Stimulated activated CD4-positive, alpha-beta T cell treated with anti-CD3 and anti-CD28 coated beads, Interleukin-12 subunit alpha, Interleukin-12 subunit beta, amount 100 ng/mL, for 48 hours (primary cell): ENCODE measurements at places on chromosomes 1 and 21.

GRCh38 chr1:11156963-11157362 is 32.2 kb upstream of the ANGPTL7 start:
- peak; percentile 19 for DNase-seq

DNA sequence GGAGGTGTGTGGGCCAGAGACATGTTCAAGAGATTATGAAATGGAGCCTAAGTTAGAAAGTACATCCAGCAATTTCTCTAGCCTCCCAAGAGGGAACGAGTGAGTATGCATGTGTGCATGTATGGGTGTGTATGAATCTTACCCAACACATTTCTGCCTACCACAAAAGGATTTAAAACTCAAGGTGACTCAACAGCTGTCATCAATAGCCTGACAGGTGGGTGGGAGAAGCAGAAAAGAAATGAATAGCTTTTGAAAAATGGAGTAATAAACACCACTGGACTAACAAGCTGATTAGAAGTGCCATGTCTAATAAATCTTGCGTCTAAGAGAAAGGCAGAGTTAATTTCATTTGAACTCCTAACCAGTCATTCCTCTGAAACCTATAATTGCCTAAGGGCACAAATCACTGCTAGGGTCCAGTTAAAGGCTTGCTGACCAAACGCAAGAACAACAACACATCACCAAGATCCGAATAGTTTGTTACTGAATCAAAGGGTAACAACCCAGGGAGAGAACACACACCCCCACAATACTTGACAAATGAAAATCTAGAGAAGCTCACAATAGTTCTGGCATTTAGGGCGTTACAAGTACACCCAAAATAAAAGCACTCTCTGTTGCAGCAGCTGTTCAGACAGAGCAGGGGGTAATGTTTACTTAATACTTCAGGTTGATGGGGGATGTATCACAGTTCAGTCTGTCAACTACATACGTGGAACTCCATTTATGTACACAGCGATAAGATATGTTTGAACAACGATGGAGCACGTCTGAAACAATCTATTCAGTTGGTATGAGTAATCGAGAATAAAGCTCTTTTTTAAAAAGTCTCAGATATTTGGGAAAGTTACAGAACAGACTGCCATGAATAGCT is 1.4 kb downstream of the KIAA0319L start:
- no peak for DNase-seq

DNA sequence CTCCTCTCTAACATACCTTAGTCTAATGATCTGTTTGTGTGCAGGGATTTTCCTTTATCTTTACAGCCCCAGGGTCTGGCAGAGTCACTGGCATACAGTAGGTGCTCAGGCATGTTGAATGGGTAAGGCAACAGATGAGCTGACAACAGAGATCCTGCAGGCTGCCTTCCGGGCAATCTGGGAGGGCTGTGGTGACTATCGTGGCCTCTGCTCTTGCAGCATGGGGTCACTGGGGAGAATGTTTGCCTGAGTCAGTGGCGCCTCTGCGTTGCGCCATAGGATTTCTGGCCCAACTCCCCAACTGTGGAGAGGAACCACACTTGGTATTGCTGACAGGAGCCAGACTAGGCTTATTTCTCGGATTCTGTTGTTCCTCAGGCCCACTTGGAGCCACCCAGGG is 93.8 kb downstream of the LAMC2 start:
- DNase-seq: no peak

GRCh38 chr1:46481961-46482360 is 7.7 kb upstream of the DMBX1 start:
- no peak for DNase-seq

DNA sequence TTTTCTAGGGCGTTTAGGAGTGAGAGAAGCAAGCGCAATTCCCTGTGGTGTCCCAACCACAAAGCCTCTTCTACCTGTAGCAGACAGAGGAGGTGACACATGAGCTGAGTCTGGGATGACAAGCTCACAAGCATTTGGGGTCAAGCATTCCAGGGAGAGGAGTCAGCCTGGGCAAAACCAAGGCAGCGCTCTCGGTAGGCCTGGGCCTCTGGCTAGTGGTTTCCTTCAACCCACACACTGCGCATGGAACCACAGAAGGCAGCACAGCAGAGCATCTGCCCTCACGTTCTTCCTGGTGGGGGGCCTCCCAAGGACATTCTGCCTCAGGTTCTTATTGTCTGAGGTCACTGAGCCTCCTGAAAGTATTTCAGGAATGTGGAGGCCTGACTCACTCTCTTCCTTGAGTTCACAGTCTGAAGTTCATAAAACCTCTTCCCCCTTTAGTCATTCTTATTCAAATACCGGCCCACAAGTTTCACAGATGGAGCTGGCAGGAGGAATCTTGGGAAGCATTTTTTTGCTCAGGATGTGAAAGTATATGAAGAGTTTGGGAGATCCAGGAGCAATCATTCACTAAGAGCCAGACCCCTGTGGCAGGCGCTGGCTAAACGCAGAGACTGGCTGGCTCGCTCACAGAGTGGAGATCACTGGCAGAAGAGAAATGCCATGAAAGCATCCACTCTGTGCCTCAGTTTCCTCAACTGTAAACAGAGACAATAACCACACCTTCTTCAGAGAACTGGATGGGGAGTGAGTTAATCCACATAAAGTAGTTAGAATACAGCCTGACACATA is 26.8 kb downstream of the CCN1 start:
- no peak for DNase-seq

DNA sequence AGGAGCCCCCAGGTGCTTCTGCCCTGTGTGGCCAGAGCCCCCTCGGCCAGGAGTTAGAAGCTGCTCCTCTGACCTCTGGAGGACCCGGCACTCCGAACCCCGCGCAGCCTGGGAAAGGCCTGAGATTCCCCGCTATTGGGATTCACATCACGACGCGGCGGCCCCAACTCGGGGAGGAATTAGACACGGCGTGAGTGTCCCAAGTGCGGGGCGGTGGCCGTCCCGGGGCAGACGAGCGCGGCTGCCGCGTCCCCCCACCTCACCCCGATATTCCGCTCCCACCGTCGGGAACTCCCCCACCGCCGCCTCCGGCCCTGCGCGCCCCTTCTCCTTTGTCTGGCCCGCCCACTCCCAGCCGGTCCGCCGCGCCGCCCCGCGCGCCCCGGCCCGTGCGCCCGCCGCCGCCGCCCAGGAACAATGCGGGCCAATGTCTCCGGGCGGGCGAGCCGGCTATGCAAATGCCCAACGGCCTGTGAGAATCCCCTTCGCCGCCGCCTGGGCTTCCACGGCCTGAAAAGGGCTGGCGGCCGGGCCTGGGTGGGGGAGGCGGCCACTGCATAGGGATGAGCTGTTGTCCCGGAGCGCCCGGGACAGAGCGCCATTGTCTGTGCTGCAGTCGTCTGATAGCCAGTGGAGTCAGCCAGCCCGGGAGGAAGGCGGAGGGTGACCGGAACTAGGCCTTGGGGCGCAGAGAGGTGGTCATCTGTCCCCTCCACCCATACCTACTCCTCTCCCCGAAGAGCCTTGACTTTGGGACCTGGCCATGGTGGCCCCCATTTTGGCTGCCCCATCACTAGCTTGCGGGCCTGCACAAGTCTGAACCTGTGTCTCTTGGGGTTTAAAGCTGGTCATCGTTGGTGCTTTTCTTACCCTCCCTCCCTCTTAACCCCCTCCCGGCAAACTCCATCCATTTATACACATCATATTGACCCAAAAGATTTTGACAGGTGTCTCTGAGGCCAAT is 19.4 kb downstream of the RHBG start:
- no peak for DNase-seq

GRCh38 chr21:31335957-31336738 is 7.9 kb downstream of the TIAM1 start:
- no peak for DNase-seq

GRCh38 chr1:72435025-72435424 is 152.7 kb upstream of the NEGR1 start:
- DNase-seq: no peak

GRCh38 chr1:235108876-235109275 is 19.8 kb downstream of the TOMM20 start:
- DNase-seq: no peak

DNA sequence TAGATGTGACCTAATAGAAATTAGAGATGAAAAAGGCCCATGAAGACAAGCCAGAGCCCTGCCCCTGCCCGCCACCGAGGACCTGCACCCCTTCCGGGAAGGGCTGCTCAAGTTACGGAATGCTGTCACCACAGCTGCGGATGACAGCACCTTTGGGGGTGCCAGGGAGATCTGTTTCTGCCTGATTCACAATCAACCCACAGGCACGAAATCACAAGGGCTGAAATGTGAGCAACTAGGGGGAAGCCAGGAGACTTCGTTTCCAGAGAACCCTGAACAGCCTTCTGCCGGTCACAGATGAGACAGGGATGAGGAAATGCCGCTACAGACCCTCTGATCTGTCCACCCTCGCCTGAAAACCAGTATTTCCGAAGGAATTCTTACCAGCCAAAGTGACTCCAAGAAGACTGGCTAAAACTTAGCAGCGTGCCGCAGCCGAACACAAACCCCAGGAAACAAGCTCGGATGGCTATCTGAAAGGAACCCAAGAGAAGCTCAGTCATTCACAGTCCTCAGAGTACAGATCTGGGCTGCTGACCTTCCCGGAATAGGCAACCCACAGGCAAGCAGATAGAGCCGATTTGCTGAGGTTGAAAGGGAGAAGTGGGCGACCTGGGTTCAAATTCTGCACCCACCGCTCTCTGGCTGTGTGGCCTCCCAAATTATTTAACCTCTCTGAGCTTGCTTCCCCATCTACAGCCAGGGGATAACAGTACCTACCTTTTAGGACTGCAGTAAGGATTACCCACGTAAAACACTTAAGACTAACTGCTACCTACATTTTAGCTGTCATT is 1.1 kb downstream of the ICMT start:
- DNase-seq: no peak

DNA sequence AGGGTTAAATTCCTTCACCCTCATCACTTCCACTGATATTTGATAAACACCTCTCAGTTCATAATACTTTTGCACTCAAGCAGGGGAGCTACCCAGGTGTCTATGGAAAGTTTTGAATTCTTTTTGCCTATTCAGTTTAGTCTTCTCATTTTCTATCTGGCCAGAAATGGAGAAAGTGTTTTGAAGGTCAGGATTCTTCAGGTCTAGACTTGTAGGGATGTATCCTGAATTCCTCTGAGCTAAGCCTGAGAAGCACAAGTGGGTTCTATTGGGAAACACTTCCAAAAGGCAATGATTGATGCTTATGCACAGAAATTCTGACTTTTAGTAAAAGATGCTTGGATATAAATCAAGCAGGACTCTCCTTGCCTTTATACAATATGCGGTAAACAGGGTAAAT is 217.8 kb upstream of the HOOK1 start:
- DNase-seq: no peak

GRCh38 chr1:42348498-42348897 is 13.5 kb upstream of the FOXJ3 start:
- no peak for DNase-seq

GRCh38 chr1:201740670-201741111 is 88.3 kb upstream of the IPO9 start:
- no peak for DNase-seq

- DNase-seq: no peak
Observed at GRCh38 chr1:119139857-119140176, 636 bp downstream of the WARS2 start.

- DNase-seq: no peak
Observed at GRCh38 chr1:247335882-247336281, 4.2 kb upstream of the ZNF496 start.
